ENCODE measurements at places on chromosomes 5 and 9. TPM values are rescaled to one million over a fixed set of nuclear protein-coding genes. Genes with fewer than 3 reads are reported as not detected.

The PCDHGA10 gene
- 1.6 TPM for polyA plus RNA-seq

The ASTN2 gene
- polyA plus RNA-seq = 6.3 TPM

DNA sequence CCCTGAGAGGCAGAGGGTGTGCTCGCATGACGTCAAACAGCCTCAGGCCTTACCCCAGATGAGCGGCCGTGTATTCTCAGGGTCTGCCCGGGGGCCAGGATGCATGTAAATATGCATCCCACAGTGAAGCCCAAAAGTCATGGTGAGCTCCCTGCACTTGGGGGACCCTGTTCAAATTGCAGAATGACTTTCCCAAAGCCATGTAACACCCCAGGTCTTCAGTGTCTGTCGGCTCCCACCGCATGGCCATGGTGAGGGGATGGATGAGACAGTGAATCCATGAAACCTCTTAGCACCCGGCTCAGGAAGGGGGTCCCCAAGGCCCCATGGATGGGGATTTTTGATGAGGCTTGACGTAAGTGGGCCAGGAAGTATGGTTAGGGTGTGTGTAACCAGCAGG is 9.3 kb upstream of the COL5A1 start:
- no peak for DNase-seq

DNA sequence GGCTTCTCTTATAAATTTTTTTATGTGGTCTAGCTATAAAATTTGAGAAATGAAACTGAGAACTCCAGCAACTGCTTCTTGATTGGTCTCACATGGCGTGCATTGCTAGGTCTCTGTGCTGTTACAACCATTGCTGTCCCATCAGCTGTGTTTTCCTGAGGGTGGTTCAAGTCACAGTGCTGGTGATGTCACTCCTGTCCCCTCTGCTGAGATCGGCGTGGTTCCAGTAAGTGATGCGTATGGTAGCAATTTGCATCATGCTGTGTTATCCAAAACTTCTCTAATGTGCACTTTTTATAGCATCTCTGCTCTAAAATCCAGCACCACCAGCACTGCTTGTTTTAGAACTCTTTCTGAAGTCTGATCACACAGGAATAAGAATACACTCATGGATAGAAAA is 112.6 kb upstream of the ZNF608 start:
- peak; percentile 12 for DNase-seq

DNA sequence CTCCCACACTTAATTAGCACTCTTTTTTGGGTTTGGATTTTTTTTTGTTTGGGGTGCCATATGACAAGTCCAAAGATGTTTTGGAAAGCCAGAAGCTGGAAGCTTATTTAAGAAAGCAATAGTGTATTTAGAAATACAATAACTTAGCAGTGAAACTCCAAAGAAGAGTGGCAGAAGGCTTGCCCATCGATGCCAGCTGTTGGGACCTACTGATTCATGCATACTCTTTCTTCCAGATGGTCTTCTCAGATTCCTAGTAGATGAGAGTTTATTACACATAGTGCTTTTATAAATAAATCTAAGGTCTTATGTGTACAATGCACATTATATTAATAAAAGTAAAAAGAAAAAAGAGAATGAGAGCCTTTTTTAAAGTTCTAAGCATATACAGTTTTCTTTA is 374.6 kb downstream of the OSTF1 start:
- no peak for DNase-seq

DNA sequence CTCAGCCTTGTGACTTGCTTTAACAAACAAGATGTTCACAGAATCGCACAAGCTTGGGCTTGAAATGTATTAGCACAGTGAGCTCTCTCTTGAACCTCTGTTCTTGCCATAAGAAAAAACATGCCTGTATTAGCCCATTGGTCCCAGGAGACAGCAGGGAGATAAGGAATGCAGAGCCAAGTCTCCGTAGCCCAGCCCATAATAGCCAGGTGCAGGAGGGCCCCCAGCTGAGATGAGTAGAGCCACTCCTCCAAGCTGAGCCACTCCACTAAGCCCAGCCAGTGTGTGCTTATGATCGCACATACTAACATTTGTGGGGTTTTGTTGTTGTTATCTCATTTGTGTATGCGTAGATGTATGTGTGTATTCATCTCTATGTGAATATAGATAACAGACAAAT is 21.6 kb upstream of the SVEP1 start:
- DNase-seq = no peak

GRCh38 chr5:106408141-106408540 is 1262.6 kb downstream of the EFNA5 start:
- no peak for DNase-seq
